Ovary (tissue), 10 donors: ENCODE measurements at places on chromosomes 4 and X.
A peak's percentile ranks its signal among the peaks of the same experiment; 100 is the strongest.

DNA sequence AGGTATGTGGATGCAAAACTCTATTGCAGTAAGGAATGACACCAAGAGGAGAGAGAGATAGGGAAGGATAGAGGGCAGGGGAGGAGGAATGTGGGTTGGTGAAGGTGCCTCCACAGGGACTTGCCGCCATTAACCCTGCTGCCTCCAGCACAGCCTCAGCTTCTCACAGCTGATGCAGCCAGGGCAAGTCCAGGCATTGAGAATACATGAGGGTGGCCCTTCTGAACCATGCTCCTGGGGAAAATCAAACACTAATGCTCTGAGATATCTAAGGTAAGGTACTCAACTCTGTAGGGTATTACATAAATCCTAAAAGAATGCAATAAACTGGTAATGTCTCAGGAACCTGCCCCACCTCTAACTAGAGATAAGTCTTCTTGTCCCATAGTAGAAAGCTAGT is 28.7 kb downstream of the UGT2B7 start:
- no peak for DNase-seq

GRCh38 chr4:6332042-6332668 is 62.5 kb downstream of the WFS1 start:
- no peak for DNase-seq

GRCh38 chrX:10591363-10592335 is 28.7 kb downstream of the MID1 start:
- DNase-seq, result no peak

- no peak for DNase-seq
These were observed 48.3 kb upstream of the GPR174 start for GRCh38 chrX:79096145-79096556.

DNA sequence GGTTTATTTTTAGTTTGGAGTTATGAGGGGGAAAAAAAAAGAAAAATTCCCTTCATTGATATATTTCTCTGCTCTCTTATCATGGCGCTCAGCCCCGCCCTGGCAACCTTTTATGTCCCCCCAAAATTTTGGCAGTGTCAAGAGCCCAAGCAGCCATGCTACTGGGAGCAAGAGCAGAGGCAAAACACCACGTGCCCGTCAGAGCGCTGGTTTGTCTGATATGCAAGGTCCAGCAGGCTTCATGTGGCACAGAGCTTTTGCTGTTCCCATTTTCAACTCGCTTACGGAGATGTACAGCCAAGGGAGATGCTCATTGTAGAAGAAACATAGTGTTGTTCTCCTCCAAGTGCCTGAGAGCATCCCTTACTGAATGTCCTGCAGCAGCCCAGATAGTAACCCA is 27.3 kb downstream of the SLITRK2 start:
- DNase-seq, result no peak

GRCh38 chr4:105707782-105708180 is 708 bp downstream of the INTS12 start:
- no peak for DNase-seq

- DNase-seq, result no peak
These were observed 29.6 kb downstream of the MFAP3L start for GRCh38 chr4:169996379-169997240.

DNA sequence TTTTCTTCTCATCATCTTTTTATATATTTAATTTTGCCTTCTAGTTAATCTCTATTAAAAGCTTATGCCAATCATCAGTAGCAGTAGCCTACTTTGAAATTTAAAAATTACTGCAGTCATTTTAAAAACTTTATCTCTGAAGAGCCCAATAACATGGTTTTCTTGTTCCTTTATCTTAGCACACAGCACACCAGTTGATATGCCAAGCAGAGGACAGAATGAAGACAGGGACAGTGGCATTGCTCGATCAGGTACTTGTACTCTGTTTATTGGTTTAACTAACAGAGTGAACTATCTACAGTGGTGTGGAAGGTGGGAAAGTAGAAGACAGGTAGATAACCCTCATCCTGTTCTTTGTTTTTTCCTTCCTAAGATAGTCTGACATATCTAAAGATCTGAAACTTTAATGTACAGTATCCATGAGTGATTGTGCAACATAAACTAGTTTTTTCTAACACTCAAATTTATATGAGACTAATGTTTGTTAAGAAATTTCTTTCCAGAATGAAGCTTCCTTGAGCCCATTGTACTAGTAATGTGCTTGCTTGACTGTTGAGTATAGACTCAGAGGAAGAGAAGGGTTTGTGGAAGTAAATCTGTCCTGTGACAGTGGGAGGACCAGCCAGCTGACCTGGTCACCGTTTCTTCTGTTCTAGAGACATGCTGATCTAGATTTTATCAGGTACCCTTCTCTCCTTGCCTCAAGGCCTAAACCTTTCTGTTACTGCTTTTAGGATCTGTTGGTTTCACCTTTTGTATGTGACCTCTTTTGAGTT is 66.6 kb downstream of the FNIP2 start:
- DNase-seq, result no peak

DNA sequence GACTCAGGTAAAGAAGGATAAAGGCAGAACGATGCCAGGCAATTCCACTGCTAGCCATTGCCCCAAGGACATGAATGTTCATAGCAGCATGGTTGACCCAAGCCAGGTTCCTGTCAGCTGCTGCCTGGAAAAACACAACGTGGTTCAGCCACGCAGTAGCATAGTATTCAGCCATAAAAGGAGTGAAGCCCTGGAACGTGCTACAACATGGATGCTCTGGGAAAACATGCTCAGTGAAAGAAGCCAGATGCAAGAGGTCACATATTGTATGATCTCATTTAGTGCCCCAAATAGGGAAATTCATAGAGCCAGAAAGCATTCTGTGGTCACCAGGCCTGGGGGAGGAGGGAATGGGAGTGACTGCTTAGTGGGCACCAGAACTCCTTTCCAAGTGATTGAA is 129.8 kb downstream of the GPR143 start:
- no peak for DNase-seq

- DNase-seq, result no peak
These were observed 47.5 kb downstream of the SEPTIN11 start for GRCh38 chr4:76997077-76997476.

- DNase-seq, result no peak
These were observed 408.0 kb upstream of the SPOCK3 start for GRCh38 chr4:167642250-167642649.

GRCh38 chrX:153460826-153461225 is 9.6 kb downstream of the HAUS7 start:
- peak; percentile 52 for DNase-seq

DNA sequence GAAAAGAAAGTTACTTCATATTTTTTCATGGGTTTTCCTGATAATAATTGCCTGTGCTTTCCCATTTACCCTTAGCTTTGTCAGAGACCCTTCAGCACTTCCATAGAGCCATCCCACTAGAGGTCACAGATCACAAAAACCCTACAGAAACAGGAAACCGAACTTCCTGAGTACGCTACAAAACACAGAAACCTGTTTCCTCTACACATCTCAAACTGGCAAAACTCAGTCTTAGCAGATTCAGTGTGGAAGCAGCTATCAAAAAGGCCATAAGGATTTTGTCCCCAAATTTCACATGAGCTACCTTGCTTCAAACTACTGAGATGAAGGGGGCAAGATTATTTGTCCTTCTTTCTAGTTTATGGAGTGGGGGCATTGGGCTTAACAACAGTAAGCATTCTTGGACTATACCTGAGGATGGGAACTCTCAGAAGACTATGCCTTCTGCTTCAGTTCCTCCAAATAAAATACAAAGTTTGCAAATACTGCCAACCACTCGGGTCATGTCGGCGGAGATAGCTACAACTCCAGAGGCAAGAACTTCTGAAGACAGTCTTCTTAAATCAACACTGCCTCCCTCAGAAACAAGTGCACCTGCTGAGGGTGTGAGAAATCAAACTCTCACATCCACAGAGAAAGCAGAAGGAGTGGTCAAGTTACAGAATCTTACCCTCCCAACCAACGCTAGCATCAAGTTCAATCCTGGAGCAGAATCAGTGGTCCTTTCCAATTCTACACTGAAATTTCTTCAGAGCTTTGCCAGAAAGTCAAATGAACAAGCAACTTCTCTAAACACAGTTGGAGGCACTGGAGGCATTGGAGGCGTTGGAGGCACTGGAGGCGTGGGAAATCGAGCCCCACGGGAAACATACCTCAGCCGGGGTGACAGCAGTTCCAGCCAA is at the start of gene MMRN1:
MMRN1 (plus strand) TSS at position 206 of the 902 bp plus-strand sequence; CDS start at position 324, 118 bp downstream.
- no peak for DNase-seq

DNA sequence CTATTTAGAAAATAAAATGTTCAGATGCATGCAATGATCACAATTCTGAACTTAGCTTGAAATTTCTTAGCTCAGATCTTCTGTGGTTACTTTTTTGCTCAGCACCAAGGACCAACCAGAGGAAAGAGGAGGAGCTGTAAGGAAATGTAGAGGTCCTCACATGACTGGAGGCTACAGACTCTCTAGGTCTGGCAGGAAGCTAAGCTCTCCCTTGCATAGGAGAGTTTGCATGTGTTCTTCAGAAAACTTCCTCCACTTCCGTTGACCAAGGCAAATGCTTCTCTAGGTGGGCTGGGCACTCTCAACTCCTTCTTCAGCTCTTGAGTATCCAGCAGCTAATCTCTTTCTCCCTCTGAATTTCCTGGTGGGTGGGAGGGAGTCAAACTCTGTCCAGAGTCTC is 119.6 kb downstream of the BTC start:
- no peak for DNase-seq

GRCh38 chr4:186537843-186538521 is 17.4 kb downstream of the MTNR1A start:
- no peak for DNase-seq

DNA sequence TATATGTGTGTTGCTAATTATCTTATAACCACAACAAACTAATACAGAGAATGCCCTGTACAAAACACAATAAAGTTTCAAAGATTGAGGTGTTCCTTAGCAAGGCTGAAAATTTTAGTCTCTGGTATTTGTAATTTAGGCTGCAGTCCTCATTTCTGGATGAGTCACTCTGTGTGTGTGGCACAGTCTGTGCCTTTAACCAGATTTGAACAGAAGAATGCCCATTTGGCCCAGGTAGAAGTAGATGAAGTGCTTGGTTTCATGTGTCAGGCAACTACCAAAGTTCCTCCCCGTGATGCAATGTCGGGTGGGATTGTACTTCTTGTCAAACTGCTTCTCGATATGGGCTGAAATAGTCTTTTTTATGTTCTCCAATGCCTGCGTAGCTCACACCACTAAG is 91.6 kb upstream of the H2AZ1 start:
- no peak for DNase-seq

DNA sequence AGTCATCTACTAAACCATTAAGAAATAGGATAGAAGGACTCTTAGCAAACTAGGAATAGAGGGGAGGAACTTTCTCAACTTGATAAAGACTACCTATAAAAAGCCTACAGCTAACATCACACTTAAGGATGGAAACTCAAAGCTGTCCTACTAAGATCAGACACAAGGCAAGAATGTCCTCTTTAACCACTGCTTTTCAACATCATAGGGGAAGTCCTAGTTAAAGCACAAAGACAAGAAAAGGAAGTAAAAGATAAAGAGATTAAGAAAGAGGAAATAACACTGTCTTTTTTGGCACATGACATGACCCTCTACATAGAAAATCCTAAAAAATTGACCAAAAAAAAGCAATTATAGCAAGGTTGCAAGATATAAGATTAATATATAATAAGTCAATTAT is 136.6 kb downstream of the FBXW7 start:
- DNase-seq, result no peak

GRCh38 chrX:134545510-134545909 is 85.5 kb downstream of the HPRT1 start:
- DNase-seq, result no peak

DNA sequence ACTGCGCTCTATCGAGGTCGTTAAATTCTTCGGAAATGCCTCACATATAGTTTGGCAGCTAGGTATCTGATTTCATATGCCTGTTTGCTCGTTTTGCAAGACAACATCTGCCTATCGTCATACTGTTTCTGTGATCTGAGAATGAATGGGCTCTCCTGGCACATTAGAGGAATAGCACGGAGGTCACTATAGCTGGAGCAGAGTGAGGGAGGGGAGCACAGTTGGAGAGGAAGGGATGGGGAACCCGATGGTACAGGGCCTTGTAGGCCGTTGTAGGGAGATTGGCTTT is 552 bp downstream of the IKBKG start:
- no peak for DNase-seq

GRCh38 chr4:102560115-102560514 is 59.0 kb downstream of the NFKB1 start:
- DNase-seq, result no peak

DNA sequence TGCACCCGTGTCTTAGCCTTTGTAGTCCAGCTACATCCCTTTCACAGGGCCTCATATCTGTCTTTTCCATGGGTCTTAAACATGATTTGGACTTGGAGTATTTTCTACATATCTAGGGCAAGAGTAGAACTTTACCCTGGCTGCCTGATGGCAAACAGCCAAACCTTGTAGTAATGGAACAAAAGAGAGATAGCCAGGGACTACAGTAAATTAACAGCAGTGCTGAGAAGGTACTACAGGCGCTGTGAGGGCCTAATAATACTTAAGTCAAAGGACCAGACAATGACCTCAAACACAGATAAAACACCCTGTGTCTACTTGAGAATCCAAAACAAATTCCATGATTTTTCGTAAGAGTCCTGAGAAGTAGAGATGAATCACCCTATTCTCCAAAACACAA is 111.0 kb upstream of the WDR17 start:
- DNase-seq, result no peak

DNA sequence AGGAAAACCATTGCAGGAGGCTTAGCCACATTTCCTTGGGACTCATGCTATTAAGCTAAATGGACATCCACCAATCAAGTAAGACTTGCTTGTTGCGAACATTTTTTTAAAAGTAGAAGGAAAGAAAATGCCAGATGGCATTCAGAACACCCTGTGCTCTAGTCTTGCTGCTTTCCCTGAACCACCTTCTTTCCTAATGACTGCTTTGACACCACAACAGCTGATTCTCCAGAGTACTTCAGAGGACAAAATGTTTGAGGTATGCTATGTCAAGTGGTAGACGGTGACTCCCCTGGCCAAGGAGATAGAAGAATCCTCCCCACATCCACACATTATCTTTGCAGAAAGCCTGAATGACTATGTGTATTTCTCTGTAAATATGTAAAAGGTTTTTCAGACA is 65.4 kb downstream of the ANK2 start:
- DNase-seq, result no peak

GRCh38 chrX:40402831-40403533 is 177.8 kb upstream of the ATP6AP2 start:
- DNase-seq, result peak; percentile 43

- DNase-seq, result no peak
These were observed 636 bp downstream of the BCOR start for GRCh38 chrX:40097141-40097503.

DNA sequence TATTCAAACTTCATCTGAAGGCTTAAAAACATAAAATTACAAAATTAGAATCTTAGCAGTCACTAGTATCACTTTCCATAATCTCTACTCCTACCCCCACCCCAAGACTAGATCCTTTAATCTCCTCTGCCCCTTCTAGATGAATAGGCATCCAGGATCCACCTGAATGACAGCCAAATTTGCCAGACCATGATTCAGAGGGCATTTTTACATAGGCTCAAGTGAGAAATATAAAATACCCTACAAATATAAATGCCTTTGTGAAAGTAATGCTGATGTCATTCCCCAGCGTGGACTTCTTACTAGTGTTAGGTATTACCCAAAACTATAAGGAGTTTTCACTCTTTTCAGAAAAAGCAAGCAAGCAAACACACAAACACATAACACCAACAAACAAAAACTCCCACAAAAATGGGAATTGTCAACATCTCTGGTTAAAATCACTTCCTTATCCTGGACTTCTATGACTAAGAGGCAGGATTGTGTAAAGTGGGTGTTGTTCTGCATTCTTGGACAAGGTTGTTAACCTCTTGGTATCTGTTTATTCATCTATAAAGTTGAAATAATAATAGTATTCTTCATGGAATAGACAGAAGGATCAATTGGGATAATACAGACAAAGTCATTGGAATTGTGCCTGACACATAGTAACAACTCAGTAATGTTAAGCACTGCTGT is 51.3 kb upstream of the TMPRSS11F start:
- no peak for DNase-seq
